Mesothelial cell of epicardium (in vitro differentiated cells): ENCODE measurements at places on chromosomes 6 and 20.

GRCh38 chr6:40163924-40164323 lies 229.7 kb upstream of the MOCS1 start:
- DNase-seq, result no peak

DNA sequence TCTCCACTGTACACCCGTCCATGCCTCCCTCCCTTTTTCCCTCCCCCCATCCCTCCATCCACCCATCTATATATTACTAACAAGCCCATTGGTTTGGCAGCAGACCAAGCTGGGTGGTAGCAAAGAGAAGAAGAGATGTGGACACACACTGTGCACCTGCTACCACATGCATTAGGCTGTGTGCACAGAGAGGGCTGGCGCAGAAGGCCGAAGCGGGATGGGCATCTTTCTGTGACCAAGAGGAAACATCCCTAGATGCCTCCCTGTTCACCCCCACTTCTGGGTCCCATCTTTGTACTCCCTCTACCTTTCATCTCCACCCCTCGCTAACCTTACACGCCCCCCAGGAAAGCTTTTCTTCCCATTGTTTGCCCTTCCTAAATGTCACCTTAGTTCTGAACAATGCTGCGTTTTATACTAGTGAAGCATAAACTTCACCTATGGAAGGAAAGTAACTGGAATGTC lies 64.9 kb upstream of the AFDN start:
- DNase-seq, result no peak

DNA sequence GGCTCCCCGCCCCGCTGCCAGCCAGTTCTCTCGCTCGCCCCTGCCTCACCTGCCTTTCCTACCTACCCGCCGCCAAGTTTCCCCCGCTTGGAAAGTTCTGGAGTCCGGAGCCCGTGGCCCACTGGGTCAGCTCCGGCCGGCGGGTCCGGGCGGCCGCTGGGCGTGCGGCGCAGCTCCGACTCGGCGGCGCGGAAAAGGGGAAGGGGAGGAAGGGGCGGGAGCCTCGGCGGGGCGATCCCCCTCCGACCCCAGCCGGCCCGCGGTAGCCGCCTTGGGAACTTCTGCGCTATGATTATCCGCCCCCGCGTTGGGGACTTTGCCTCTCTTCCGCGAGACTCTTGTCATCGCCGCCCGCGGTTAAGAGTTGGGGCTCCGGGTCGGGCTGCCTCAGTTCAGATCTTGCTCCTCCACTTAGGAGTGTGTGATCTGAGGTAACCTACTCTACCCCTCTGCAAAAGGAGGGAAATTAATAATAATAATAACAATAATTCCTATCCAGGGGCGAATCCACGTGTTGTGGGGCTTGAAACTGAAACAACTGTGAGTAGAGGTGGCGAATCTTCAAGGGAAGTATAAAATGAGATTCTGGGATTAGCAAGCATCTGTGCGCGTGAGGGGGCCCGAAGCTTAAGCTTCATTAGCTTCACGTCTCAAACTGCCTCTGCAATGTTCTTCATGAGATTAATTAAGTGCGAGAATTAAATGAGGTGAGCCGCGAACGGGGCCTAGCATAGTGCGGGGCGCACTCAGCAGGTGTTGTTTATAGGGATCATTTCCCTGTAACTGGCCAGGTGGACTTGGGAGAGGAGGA lies 30.8 kb downstream of the SF3B5 start:
- no peak for DNase-seq

GRCh38 chr6:31107052-31107451 lies 5.3 kb downstream of the C6orf15 start:
- no peak for DNase-seq

GRCh38 chr6:139334806-139335446 lies 39.5 kb downstream of the CITED2 start:
- no peak for DNase-seq

DNA sequence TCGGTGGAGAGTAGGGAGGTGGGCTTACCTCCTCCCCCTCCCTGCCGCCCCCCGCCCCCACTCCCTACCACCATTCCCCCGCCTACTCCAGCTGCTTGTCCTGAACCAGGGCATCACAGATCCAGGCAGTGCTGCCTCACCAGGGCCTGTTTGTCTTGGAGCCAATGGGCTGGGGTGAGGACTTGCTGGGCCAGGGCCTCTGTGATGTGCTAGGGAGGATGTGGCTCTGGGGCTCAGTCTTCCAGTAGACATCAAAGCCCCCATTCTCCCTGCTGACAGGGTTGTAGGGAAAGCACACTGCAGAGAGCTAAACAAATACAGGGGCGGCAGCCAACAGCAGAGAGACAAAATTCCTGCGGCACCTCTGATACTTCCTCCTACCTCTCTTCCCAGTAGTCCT lies 48.2 kb upstream of the NXT1 start:
- DNase-seq, result no peak
